ENCODE measurements at places on chromosomes 16 and 17. TPM values are rescaled to one million over a fixed set of nuclear protein-coding genes. Genes with fewer than 3 reads are reported as not detected.

Gene TTYH2
- 3.7 TPM for total RNA-seq

DNA sequence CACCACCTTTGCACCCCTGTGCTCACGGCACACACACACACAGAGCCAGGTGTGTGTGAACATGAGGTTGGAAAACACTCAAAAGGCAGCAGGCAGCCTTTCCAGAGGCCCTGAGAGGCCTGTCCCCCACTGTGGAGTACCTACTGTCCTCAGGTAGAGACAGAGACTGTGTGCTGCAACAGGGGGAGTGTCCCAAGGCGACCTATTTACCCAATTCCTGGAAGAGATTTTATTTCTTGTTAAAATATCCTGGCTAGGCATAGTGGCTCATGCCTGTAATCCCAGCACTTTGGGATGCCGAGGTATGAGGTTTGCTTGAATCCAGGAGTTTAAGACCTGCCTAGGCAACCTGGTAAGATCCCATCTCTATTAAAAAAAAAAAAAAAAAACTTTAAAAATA is 108.5 kb downstream of the COPRS start:
- DNase-seq, result no peak

DNA sequence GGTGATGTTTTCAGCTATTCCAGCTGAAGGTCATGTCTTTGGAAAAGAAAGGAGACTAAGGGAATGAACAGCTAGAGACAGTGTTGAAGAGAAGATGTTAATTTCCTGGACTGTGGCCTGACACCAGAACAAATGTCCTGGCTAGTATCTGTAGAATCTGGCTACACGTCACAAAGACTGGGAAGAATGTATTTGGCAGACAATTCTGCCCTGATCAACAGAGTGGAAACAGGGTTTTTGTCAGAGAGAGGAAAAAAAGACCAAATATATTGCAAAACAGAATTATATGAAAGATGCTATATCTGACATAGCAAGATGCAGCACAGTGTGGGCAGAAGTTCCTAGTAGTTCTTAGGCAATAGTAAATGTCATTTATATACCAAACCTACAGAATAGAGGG is 17.0 kb upstream of the ANKFN1 start:
- DNase-seq, result no peak

- DNase-seq, result no peak
These were observed 117.1 kb upstream of the GSE1 start for GRCh38 chr16:85495823-85496538.

Gene BCO1
- 0.23 TPM for total RNA-seq
